Panc1 (cell line): ENCODE measurements at places on chromosomes 6 and 20.

DNA sequence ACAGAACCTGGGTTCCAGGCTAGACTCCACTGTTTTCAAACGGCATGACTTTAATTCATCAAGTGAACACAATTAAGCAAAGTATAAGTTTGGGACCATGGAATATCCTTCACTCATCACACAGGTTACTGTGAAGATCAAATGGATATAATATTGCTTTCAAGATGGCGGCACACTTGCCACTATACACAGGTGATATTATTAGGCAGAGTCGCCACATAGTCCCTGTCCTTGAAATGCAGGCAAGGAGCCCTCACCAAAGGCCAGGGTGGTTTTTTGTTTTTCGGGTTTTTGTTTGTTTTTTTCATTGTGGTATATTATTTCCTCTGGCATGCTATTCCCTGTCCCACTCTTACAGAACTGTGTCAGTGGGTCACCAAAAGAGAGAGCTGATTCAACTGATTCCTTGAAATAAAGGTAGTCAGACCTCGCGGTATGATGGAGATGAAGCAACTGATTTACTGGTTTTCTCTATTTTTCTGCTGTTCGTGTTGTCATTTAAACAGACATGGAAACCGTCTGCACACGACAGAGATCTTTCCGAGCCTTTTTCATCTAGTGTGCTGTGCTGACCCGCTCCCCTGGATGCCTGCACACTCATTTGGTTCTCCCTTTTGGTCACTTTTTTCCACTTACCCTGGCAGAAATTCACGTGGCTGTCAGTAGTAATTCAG is 29.7 kb downstream of the MYB start:
- no peak for DNase-seq

- no peak for DNase-seq
These were observed 14.1 kb downstream of the SAMD5 start for GRCh38 chr6:147522597-147522996.

GRCh38 chr6:151652325-151652724 is 155.2 kb upstream of the ESR1 start:
- DNase-seq = no peak

GRCh38 chr6:113873043-113873667 is 16.0 kb downstream of the MARCKS start:
- DNase-seq = no peak

DNA sequence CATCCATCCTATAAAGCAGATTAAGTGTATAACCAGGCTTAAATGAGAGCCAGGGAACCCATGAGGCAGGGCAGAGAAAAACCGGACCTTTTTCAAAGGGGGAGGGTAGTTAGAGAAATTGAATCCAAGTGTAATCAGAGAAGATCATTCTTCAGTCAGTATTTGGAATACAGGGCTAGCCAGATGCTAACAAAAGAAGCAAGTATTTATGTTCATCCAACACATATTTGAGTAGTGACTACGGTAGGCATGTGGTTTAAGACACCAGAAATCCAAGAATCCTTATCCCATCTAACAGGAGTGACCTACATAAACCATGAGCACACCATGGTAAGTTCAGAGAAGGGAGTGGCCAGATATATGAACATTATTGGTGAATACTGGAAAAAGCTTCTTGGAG is 46.8 kb upstream of the FAM83C start:
- no peak for DNase-seq

- DNase-seq = no peak
These were observed 10.8 kb downstream of the GSTA4 start for GRCh38 chr6:52984247-52984646.

DNA sequence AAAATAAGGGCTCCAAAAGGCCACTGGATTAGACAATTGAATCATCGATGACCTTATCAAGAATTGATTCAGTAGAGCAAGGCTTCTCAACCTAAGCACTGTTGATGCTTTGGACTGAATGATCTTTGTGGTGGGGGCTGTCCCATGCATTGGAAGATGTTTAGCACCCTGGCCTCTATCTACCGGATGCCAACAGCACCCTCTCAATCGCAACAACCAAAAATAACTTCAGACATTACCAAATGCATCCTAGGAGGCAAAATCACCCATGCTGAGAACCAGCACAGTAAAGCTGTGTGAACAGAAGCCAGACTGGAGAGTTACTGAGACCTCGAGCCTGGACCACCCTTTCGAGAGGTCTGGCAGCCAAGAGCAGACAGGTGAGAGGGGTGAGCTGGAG is 67.5 kb downstream of the TBC1D7 start:
- no peak for DNase-seq

DNA sequence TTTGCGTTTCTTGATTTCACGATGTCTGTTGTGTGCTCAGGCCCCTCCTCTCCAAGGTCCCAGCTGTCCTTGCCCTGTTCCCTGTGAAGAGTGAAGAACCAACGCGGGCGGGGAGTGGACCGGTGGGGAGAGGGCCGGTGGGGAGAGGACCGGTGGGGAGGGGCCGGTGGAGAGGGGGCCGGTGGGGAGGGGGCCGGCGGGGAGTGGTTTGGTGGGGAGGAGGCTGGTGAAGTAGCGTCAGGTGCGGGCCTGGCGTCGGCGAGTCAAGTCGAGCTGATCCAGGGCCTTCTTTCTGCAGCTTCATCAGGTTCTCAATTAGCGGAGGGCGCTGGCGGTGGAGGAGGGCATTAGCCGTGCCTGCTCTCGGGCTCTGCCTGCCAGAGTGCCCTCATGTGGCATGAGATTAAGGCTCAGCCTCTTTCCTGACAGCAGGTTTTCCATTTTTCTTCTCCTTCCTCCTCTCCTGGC is 21.2 kb upstream of the BHLHE23 start:
- no peak for DNase-seq

DNA sequence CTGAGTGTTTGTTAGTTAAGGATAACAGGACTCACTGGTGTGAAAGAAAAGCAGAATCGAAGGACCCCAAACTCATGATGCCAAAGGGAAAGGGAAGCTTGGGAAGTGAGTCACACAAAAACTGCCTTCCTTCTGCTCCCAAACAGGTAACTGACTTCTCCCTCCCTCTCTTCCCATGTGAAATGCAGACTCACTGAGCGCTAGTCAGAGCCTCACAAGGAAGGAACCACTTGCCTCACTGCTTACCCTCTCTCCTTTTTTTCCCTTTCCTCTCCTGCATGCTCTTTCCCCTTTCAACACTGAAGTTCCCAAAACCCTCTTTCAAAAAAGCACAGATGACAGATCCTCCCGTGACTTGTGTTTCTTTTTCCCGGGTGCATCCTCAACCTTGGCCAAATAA is 56.4 kb downstream of the LYRM4 start:
- no peak for DNase-seq

DNA sequence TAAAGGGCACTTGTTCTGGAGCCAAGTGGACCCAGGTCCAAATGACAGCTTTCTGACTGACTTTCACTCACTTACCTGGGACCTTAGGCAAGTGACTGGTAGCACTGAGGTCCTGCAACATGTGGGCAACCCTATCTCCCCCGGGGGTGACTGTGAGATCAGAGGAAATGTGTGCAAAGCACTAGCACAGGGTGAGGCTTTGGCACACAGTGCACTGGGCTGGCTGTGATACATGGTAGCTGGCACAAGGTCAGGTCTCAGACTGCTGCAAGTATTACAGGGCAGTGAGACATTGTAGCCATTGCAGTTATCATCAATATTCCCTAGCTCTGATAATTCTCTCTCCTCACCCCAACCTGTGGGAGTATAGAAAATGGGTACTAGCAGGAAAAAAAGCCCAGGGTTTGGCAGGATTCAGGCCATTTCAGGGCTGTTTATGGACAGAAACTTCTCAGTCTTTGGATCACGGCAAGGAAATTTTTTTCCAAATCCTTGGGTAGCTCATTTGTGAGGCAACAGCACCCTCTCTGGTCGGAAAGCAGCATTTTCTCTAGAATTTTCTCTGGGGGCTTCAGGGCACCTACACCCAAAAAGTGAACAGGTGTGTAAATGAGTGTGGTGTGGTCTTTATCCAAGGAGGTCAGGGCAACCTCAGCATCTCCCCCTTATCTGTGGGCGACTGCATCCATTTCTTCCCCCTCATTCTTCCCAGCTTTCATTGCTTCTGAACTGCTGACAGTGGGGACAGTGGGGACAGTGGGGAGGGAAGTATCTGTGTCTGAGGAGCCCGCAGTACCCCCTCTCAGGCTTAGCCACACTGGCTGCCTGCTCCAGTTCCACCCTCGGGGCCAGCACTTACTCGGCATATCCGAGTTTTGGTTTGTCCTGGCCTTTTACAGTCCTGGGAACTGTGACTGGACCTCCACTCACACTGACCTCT is 148.7 kb upstream of the PHACTR3 start:
- DNase-seq = no peak

- DNase-seq = no peak
These were observed 57.9 kb upstream of the MANEA start for GRCh38 chr6:95519228-95520037.

DNA sequence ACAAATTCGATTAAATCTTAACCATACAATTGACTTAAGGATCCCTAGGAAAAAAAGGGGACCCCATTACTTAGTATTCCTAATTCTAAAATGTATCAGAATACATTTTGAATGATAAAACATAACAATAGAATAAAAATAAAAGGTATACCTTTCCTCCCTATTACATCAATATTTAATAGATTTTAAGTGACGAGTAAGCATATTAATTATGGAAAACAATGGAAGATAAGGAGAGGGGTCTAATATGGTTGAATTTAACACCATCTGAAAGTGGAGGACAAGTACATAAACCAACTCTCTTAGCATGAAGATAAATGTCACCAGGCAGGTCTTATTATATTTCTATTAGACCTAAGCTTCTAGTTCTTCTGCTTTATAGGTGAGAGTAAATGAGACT is 232.1 kb downstream of the HAO1 start:
- no peak for DNase-seq

GRCh38 chr6:48067148-48067712 is 43.8 kb downstream of the PTCHD4 start:
- DNase-seq = no peak

DNA sequence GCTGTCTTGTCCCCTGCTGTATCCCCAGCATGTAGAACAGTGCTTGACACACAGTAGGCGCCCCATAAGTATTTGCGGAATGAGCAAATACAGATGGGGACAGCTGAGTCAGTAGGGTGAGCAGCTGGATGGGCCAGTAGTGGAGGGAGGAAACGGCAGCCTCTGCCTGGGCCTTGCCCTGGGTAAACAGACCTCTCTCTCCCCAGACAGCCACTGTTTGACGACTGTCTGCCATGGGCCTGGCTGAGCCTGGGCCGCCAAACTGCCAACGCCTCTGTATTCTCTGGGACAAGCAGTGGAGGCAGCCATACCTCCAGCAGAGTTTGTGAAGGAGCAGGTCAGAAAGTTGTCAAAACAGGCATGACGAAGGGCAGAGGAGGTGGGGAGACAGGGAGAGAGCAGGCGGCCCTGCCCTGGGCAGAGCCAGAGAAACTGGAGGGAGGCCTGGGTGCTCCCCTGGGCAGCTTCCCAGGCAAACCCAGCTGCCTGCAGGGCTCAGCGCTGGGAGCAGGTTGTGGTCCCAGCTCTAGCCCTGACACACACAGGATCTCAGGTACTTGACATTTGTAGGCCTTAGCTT is 15.2 kb downstream of the HNF4A start:
- no peak for DNase-seq

DNA sequence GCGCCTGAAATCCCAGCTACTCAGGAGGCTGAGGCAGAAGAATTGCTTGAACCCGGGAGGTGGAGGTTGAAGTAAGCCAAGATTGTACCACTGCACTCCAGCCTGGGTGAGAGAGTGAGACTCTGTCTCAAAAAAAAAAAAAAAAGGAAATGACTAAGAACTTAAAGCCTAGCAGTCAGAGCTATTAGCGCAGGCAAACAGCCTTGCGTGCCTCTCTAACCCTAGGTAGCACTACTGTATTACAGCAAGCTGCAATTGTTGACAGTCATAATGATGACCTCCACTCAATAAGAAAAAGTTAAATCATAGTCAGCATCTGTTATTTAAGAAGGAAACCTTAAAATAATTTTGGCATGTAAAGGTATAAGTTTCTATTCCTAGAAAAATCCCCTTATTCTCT is 14.4 kb downstream of the GSS start:
- no peak for DNase-seq

DNA sequence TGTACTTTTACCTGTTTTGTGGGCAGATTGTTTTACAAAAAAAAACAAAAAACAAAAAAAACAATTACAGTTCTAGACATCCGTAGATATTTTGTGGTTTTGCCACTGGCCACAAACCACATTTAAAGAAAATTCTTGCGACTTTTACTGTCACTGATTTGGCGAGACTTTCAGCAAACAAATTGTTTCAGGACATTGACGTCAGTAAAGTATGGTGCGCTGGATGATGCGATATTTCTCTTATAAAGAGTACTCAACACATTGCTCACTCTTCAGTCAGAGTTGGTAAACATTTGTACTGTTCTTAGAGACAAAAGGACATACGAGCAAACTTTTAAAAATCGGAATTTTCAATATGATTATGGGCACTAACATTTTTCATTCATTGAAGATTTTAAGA is 229.8 kb downstream of the HAO1 start:
- DNase-seq = no peak

DNA sequence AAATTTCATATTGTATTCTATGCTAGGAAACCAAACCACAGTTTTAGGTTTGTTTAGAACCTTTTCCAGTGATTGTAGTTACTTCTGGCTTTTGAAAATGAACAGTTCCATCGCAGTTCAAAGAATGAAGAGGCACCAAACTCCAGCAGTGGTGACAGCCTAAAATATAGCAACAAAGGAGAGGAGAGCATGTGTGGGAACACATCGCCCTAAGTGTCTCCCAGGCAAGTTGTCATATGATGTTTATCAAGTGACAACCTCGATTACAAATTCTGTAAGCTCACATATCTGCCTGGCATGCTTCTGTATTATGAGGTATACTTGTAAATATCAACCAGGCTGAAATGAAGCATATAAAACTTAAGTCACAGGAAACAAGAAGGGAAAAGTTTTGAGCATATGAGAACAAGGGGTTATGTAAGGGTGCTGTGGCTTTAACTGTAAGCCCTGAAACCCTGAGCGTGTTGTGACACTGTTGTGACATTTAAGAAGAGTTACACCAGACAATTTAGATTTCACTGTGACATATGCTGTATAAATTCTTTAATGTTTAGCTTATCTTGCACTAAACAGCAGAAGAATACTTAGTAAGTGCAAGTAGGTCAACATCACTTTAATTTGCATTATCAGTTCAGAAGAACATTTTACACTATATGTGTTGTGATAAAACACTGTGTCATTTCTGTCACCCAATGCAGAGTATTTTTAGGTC is 29.1 kb upstream of the FBXL4 start:
- DNase-seq = no peak

- no peak for DNase-seq
These were observed 43.7 kb downstream of the NINL start for GRCh38 chr20:25541676-25542075.

DNA sequence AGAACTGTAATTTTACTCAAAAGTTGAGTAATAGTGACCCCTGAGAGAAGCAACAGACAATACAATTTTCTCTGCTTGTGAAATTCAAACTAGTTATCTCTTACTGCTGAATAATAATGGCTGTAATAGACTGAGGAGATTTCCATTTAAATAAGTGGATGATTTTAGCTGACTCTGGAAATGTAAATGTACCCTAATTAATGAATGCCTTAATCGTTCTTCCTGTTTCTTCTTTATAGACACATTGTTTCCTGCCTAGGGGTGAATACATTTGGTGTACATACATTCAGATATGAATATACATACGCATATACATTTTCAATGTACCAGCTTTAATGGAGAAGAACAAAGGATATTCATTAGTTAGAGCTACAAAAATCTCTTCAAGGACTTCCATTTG is 611.9 kb downstream of the TFAP2B start:
- no peak for DNase-seq
